ENCODE measurements at places on chromosomes 2 and 18.

DNA sequence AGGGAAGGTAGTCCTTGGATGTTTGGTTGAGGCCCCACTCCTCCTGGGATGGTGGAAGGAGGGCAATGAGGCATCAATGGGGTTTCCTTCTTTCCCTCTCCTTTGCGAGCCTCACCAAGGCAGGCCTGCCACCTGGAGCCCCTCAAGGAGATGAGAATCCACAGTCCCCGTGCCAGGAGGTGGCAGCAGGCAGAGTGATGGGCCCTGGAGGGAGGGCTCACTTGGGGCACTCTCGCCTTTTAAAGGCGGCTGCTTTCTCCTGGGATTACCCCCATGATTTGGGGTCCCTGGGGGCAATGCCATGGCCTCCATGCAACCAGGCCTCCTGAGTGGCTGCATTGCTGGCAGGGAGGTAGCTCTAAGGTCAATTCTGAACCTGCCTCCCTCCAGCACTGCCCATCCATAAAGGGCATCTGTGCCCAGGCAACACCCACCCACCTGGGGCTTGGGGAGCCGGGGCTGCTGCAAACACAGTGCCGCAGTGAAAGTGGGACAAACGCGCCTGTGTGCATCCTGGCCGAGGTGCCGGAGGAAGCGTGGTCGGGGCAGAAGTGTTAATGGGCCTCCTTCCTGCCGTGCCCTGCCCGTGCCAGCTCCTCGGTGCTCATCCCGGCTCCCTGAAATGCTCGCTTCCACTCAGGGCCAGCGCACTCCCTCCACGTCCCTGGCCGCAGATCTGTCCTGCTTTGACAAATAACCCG is 55.9 kb downstream of the ZFP36L2 start:
- DNase-seq, result no peak

GRCh38 chr18:59300676-59301285 is 17.7 kb downstream of the CPLX4 start:
- peak; percentile 1 for DNase-seq

GRCh38 chr2:171086352-171087290 is 74.1 kb downstream of the TLK1 start:
- peak; percentile 32 for DNase-seq

GRCh38 chr18:35458677-35459441 is 38.9 kb downstream of the INO80C start:
- no peak for DNase-seq

- peak; percentile 49 for DNase-seq
Observed at GRCh38 chr2:95025406-95026319, at the start of gene MAL. Gene MAL (plus strand): TSS chr2:95025708. CDS start chr2:95025793, 85 bp downstream.

DNA sequence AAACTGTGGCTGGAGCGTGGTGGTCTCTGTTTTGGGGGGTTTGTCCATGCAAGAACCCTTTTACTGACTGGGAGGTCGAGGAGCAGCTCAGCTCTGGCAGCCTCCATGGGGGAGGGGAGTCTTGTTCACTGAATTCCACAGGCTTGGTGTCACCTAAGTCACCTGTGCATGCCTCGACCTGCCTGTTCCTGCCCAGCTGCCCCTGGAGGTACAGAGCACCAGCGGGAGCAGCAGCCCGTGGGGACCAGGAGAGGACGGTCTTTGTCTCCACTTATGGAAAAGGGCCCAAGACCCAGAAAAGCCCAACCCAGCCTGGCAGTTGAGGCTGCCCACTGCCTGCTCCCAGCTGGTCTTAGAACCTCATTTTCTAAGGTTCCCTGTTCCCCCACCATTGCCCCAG is 168.7 kb upstream of the AGAP1 start:
- no peak for DNase-seq

DNA sequence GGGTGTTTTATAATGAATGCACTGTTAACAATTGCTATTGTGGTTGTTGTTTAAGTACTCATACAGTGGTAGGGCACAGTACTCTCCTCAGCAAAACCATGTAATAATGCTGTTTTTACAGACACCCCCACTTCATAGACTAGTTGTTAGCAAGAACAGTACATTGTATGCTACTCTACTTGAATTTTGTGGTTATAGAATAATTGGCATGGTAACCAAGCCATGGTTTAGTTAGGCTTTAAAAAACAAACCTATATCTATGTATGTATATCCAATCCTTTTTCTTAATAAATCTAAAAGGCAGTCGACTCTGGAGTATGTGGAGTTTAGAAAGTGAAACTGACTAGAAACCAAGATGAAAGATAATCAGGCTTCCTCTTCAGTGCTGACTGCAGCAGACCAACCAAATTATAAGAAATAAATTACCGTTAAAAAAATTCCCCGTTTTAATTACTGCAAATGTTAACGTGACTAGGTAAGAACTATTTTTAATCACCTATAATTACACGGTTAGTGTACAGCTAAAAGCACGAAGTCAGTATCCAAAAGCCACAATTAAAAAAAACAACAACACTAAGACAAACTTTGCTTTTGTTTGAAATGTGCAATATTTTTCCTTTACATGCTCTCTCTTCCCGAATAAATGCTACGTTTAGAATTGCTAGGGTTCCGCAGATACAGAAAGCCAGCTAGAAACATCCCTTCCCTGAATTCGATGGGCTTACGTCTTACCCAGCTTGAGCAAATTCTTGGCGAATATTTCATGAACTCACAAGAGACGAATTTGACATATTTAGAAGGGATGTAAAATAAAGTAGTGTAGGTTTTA is 113.3 kb upstream of the SERTAD2 start:
- DNase-seq, result no peak

DNA sequence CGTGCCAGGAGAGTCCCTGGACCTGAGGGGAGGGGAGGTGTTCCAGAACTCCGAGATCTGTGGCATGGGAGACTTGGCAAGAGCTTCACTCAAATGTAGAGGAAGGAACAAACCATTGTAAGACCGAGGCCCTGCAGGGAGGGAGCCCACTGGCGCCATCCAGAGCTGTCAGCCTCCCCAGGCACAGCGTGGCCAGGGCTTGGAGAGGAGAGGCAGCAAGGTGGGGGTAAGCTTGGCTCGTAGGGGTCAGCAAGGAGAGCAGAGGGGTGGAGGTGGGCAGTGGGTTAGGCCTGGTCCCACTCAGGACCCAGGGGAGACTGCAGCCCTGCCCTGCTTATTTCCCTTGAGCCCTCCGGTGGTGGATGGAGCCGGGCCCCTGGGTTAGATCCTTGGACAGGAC is 3.6 kb downstream of the TMEM177 start:
- DNase-seq, result no peak

- DNase-seq, result no peak
Observed at GRCh38 chr2:130372833-130373807, 17.3 kb downstream of the PTPN18 start.

- DNase-seq, result no peak
Observed at GRCh38 chr2:133871545-133872209, 303.4 kb upstream of the NCKAP5 start.

DNA sequence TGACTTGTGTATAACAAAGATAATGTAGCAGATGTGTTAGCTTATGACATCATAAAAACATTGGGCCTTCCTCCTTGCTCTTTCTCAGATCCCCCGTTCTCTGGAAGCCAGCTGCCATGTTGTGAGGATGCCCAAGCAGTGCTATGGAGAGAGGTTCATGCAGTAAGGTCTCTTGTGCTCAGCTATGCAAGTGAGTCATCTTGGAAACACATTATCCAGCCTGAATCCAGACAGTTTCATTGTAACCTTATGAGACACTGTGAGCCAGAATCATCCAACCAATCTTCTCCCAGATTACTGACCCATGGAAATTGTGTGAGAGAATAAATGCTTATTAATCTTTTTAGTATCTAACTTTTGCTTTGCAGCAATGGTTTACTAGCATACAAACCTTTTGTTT is 60.8 kb downstream of the ST6GAL2 start:
- DNase-seq, result no peak

DNA sequence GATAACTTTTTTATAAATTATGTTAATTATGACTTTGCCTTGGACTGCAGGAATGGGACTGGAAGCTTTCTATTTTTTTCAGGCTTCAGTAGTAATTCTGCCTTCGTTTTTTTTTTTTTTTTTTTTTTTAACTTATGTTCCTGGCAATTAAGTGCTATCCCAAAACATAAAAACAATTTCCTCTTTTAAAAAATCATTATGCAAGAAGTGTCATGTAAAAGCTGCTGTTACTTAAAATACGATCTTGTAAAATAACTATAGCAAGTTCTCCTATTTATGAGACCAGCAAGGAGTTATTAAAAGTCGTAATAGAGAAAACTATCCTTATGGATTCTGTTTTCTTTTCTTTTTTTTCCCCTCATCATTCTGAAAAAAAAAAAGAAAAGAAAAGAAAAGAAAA is 301.6 kb upstream of the FBXO11 start:
- DNase-seq, result no peak

GRCh38 chr2:190684931-190685330 is 36.0 kb downstream of the NAB1 start:
- no peak for DNase-seq

- no peak for DNase-seq
Observed at GRCh38 chr2:231894566-231895380, 31.4 kb downstream of the NPPC start.

- DNase-seq, result peak; percentile 69
Observed at GRCh38 chr2:42859006-42859552, 66.7 kb upstream of the HAAO start.

- no peak for DNase-seq
Observed at GRCh38 chr18:13585379-13586153, 140.8 kb downstream of the FAM210A start.
